CD4-positive, alpha-beta T cell treated with Interleukin-17A for 4 hours (primary cell): ENCODE measurements at places on chromosomes 3 and 15.

DNA sequence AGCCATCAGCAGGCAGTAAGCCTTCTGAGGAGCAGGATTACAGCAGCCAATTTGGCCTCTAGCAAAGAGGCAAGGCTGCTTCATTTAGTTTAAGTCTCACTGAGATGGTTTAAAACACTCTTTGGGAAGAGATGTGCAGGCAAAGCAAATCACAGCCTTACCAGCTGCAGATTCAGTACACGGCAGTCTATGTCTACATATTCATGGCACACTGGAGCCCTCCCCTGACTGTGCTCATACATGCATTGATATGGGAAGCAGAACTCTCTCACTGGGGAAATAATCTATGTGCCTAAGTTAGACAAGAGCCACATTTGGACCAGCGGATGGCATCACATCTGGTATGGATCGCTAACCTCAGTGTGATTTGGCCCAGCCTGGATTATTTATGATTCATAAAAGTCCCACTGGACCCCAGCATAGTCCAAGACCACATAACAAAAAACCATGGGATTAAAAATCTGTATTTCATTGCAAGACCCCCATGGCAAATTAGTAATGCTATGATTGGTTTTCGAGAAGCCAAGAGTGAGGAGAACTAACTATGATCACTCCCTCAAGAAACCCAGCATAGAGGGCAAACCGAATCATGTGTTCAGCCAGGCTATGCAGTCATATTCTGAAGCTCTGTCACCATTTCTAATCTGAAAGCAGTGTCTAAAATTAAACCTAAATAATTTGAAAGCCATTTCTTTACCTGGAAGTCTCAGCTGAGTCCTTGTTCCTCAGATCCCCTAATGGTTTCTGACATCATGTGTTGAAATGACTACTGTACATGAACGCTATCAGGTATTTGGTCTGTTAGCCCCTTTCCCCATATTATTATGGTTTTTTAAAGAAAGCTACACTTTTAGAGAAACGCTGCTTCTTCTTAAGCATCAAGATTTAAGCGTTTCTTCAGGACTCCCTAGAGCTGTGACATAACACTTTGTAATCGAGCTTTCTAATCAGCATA, 1.2 kb downstream of the PRICKLE2 start:
- no peak for DNase-seq

DNA sequence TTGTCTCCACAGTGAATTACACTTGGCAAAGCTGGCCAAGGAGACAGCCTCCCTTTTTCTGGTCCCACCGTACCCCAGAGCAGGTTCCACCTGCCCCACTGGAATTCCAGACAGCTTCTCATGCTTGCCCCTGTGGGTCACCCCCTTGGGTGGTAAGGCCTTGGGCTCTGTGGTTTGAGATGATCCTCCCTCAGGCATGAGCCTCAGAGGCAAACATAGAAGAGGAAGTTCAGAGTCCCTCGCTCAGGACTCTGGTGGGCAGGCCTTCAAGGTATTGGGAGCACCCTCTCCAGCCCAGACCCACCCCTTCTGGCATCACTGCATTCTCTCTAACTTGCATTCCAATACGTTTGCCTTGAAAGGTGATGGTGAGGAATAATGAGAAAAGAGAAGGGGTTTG, 17.6 kb upstream of the UBA7 start:
- no peak for DNase-seq

GRCh38 chr15:72907733-72908132, 124.2 kb upstream of the ADPGK start:
- DNase-seq, result no peak

DNA sequence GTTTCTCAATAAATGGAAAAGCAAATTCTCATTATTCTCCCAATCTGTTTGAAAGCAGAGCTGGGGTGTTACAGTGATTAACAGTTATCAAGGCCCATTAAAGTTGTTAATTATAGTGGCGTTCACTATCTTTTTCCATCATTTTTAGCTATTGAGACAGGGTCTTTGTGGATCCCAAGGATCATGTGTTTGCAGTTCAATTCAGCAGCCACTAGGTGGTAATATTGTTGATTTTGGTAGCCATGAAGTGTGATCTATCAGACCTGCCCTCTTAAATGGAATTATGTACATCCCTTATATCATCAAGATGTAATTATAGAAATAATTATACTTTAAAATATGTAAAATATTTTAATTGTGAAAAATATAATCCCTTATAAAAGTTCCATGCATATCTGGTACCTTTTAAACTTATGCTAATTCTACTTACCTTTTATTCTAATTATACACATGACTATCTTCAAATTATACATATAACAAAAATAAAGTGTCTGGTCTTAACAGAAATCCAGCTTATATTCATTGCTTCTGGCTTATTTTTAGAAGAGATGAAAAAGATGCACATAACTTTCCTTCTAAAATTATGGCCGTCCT, 126.4 kb downstream of the GREM1 start:
- no peak for DNase-seq

DNA sequence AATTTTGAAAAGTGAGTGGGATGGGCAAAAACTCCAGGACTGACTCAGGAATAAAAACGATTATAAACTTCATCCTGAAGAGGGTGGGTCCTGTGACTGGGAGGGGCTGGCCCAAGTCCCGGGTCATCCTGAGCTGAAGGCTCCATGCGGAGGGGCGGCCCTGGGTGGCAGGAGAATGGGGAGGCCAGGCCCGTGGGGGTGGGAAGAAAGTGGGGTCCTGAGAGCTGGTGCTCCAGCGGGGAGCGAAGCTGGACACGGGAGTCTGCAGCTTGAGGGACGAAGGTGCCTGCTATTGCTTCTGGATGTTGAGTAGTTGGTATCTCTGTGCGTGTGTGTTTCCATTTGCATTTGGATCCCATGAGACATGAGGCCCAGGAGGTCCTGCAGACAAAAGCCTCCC, 4.7 kb upstream of the OCA2 start:
- DNase-seq, result no peak

GRCh38 chr3:67335813-67336212, 318.6 kb downstream of the SUCLG2 start:
- DNase-seq, result no peak
